Kidney glomerular epithelial cell (primary cell): ENCODE measurements at places on chromosomes 16 and 17.

DNA sequence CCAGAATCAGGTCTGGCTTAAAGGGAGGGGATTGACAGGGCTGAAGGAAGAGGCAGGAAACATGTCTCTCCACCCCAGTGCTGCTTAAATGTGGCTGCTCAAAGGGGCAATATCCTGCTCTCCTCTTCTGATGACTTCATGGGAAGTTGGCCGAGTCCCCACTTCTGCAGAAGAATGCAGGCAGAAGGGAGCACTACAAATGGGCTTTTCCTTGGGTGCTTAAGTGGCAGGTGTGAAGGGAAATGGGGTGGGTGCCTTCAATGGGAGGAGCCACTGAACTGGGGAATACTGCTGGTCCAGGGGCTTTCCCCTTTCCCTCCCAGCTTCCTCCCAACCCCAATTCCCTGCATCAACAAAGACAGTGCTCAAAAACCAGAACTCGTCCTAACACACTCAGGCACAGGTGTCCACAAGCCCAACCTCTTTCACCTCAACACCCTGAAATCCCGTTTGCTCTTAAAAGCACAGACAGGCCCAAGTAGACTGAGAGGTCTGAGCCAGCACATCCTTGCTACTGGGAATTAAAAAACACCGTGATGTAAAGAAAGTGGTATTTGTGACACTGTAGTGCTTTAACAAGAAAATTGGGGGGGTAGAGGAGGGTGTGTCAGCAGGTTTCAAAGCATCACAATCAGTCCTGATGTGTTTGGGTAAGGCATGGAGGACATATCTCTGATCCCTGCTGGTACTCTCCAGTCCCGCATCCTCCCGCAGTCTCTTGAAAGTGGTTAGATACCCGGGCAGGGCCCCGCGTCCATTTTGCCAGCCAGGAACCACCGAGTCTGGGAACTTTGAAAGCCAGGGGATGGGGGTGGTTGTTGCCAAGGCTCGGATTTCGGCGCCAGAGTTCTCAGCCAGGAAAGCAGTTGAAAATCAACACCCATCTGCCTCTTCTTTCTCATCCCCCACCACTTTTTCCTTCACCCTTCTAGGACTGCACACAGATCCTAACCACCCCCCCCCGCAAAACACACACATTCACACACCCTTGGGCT, 1.6 kb downstream of the CA10 start:
- no peak for DNase-seq

GRCh38 chr17:65564793-65565192, 3.3 kb upstream of the AXIN2 start:
- peak; percentile 22 for DNase-seq

- no peak for DNase-seq
Measured at GRCh38 chr16:85484347-85485300, 128.5 kb upstream of the GSE1 start.

DNA sequence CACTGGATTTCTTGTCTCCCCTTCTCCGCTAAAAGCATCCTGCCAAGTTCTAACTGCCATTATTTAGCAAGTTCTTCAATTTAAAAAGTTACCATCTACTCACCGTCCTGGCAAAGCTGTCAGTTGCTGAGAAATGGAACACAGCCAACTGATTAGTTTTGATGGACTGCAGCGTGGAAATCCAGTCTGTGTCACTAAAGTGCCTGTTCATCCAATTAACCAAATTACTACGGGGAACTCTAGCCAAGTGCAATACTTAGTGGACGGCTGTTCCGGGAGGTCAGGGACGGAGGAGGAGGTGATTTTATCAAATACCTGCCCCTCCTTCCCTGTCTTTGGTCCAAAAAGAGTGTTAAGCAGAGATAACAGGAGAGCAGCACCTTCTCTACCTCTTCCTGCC, 260.7 kb downstream of the MAF start:
- DNase-seq: no peak

DNA sequence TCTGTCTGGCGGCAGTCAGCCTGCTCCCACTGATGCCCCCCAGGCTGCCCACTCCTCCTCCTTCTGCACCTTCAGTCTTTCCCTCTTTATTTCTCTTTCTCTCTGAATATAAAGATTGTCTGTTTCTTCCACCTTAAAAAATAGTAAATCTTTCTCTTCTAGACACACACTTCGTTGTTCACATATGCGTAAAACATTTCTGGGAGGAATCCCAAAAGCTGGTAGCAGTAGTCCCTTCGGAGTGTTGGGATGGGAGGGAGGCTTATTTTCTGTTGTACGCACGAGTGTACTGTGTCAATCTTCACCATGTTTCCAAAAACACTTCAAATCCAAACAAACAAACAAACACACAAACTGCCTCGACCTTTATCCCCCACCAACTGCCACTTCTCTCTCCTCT, 9.9 kb downstream of the OSBPL7 start:
- DNase-seq: no peak

- DNase-seq: no peak
Measured at GRCh38 chr17:8489841-8490240, 54.2 kb downstream of the NDEL1 start.

- DNase-seq: no peak
Measured at GRCh38 chr17:10513299-10514067, 4.9 kb downstream of the MYH1 start.

- DNase-seq: no peak
Measured at GRCh38 chr17:77768248-77768852, 190.2 kb upstream of the TNRC6C start.

DNA sequence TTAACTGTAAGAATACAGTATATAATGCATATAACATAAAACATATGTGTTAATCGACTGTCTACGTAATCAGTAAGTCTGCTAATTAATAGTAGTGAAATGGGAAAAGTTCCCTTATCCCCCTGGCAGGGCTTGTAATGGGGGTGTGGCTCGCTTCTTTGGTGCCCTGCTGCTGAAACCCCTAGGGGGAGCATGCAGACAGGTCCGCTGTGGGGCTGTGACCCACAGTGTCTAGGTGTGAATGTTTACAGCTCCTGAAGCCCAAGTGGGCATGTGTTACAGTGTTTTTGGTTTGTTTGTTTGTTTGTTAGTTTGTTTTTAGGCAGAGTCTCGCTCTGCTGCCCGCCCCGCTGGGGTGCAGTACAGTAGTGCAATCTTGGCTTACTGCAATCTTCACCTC, 495.7 kb downstream of the SHISA9 start:
- no peak for DNase-seq

- DNase-seq: peak; percentile 67
Measured at GRCh38 chr16:28974007-28974436, 556 bp upstream of the SPNS1 start.

DNA sequence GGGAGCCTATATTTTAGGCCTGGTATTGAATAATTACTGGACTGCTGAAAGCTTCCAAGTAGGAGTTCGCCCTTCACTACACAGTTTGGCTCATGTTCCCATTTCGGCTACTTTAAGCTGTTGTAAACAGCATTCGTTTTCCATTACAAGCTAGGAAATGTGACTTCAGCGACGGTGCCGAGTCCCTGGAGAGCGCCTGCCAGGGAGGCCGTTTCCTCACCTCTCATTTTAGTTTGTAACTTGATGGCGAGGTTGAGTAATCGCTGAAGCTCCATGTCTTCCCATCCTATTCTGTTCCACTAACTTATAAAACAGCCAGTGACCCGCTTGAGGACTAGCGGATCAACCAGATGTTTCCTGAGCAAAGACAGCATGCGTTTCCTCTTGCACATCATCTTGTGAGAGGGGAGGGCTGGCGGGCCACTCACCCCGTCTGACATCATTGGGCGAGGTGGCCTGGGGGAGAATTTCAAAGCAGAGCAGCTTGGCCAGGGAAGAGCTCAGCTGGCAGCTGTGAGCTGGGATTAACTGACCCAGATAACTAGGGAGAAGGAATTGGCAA, 32.9 kb downstream of the PCTP start:
- no peak for DNase-seq

DNA sequence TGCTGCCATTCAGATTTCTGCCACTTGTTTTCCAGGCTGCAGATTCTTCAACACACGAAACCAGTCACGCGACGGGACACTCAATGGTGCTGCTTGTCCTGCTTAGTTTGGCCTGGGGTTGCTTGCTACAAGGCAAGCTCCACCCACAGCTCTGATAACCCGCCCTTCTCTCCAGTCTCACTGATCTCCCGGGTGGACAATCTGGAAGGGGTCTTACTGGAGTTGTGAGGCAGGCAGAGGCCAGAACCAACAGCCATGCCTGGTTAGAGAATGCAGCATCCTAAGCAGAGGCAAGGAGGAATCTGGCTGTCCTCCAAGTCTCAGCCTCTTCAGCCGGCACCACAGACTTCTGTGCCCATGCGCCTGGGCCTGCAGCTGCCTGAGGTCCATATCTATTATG, 119.1 kb downstream of the KCNJ12 start:
- no peak for DNase-seq

DNA sequence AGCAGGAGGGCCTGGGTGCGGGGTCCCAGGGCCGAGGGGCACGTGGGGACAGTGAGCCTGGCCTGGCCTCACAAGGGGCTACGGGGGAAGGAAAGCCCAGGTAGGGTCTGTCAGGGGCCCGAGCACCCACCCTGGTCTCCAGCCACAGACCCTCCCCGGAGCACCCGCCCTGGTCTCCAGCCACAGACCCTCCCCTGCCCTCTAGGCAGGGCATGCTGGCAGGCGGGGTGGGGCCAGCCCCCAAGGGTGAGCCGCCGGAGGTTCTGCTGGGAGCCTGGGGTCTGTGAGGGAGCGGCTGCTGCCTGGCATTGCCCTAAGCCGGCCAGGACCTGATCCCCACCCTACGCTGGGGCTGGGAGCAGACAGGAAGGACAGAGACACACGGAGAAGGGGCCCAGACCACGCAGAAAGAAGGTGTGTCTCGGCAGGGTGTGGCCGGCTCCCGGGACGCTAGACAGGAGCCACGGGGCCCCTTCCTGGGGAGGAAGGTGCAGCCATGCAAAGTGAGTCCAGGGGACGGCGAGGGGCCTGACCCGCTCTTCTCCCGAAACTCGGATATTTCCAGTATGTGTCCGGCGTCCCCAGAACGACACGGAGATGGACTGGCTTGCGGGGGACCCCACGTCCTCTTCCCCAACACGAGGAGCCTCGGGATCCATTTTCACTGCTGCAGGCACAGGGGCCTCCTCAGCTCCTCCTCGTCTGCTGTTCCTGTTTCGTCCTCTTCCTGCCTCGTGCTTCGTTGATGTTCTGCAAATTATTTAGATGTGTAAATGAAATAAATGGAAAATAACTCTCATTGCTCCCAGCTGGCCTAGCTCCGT, 15.5 kb downstream of the UTS2R start:
- DNase-seq: no peak

DNA sequence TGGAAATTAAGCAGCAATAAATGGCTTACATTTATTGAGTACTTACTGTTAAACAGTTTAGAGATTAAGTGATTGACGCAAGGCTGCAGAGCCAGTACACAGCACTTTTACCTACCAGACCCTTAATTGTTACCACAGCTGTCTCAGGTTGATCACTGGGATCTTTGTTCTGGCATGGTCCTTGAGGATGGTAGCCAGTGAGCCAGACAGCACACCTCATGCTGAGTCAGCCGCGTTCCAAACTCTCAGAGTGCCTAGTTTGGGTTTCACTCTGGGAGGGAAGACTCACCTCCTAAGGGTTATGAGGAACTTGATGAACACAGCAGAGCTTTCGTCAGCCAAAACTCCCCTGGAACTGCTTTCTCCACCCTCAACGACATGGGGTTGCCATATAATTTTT, 20.4 kb downstream of the CDH3 start:
- DNase-seq: no peak

- no peak for DNase-seq
Measured at GRCh38 chr17:39799395-39799794, 61.7 kb downstream of the GRB7 start.

GRCh38 chr17:21676281-21677111, 15.8 kb upstream of the KCNJ18 start:
- DNase-seq: no peak

DNA sequence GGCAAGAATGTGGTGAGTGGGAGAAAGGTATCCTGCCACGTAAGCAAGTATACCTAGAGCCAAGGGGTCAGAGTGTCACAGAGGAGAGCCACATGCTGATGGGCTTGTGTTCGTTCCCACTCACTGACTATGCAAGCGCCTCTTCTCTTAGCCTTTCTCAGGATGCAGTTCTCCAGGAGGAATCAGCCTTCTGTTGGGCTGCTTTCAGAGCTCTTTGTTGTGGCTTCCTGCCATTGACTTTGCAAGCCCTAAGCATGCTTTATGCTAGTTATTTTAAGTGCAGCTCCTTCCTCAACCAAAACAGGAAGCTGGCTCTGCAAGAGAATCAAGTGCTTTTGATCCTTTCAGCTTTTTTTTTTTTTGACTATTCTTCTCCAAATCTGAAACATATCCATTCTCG, 66.6 kb downstream of the SIAH1 start:
- no peak for DNase-seq
